ENCODE measurements at places on chromosomes 7 and 10.

GRCh38 chr10:102959360-102959759 is 41.3 kb downstream of the CNNM2 start:
- no peak for DNase-seq

GRCh38 chr7:80868566-80868965 is 50.3 kb downstream of the SEMA3C start:
- DNase-seq = no peak

GRCh38 chr10:93379731-93380575 is 102.2 kb downstream of the MYOF start:
- no peak for DNase-seq

DNA sequence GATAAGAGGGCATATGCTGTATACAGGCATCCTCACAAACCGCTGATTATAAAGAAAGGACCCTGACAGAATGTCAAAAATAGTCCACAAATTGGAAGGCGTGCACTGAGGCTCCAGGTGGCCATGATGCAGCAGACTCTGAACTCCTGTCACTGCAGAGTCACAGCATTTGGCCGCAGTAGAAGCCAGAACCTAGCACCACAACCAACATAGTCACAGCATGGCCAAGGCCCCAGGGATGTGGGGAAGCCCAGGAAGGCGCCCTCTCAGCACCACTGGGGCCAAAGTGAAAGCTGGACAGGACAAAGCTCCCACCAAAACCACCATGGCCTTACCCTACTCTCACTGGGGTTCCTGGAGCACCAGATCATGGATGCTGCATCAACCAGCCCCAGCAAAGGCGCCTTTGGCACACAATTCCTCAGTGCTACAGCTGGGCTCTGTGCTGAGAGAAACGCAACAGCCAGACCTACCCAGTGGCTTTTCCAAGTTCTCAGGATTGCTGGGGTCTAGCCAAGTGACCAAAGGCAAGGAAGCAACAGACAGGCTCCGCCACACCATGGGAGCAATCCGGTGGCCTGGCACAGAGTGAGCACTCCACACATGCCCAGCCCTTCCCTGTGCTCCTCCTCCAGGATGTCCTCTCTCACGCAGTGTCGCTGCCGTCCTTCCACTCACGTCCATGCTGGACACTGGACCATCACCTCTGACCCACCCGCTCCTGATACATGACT is 60.2 kb downstream of the STK17A start:
- DNase-seq = no peak

- no peak for DNase-seq
Observed at GRCh38 chr10:80451132-80451531, 3.0 kb upstream of the TSPAN14 start.

DNA sequence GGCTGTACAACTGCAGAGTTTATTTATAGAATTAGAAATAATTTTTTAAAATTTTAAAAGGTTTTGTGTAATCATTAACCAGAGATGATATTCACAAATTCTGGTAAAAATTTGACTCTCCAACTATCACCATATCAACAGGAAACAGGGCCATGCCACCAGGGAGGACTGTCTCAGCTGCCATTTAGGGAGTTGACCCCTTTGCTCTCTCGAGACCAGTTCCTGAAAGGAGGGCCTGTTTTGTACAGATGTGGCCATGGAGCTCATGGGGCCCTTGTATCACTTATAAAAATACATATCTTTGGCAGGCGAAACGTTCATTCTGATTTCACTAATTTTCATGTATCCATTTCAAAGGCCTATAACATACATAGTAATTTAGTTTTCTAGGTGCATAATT is 20.3 kb downstream of the H2AZ2 start:
- no peak for DNase-seq

DNA sequence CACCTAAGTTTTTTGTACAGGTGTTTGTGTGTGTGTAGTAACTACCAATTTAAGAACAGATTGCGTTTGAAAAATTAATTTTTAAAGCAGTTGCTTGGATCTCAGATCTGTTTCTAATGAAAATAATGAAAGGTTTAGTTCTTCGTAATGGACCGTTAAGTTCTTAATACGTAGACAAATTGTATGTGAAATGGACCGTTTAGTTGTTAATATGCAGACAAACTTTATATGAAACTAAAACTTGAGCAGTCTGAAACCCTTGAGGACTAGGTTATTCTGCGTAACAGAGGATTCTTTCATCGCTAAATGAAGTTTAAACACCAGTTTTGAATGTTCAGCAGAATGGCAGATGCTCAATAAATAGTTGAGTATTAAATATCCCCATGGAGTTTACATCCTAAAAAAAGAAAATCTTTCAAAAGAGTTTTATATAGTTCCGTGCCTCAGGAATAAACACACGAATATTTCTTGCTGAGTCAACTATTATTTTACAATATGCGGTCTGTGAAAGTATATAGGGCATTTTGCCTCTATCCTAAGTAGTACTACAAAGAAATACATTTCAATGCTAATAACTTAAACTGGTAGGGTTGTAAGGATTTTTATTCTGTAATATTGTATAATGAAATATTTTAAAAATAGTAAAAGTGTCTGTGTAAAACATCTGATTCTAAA is 1.2 kb downstream of the DBF4 start:
- no peak for DNase-seq

DNA sequence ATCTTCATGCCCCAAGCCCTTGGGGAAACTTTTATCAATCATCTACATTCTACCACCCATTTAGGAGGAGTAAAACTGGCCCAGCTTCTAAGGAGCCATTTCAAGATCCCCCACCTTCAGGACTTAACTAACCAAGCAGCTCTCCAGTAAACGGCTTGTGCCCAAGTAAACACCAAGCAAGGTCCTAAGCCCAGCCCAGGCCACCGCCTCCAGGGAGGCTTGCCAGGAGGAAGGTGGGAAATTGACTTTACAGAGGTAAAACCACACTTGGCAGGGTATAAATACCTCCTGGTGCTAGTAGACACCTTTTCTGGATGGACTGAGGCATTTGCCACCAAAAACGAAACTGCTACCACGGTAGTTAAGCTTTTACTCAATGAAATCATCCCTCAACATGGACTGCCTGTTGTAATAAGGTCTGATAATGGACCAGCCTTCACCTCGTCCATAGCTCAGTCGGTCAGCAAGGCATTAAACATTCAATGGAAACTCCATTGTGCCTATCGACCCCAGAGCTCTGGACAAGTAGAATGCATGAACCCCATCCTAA is 5.6 kb downstream of the AKR1B15 start:
- no peak for DNase-seq

GRCh38 chr7:144738708-144739314 is 97.0 kb downstream of the TPK1 start:
- DNase-seq = peak; percentile 7

DNA sequence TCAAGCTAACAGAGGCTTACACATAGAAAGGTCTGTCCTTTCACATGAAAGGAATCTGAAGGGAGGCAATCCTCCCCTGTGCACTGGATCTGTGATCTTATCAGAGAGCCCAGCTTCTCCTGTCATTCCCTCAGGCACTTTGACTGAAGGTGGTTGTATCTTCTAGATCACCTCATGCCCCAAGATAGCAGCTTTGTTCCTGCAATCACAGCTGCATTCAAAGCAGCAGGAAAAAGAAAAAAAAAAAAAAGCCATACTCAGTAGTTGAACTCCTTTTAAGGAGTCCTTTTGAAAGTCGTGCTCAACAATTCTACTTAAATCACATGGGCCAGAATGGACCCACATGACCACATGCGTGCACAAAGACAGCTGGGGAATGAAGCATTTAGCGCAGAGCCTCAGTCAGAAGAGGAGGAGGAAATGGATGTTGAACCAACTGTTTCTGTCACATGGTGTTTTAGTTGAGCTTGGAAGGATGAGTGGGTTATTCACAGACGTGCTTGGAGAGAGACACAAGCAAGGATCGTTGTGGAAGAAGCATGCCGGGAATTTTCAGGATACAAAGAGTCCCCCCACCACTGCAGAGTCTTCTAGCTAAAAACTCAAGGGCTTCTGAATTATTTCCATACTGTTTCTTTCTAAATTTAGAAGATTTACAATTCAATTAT is 13.0 kb upstream of the PFKP start:
- no peak for DNase-seq

DNA sequence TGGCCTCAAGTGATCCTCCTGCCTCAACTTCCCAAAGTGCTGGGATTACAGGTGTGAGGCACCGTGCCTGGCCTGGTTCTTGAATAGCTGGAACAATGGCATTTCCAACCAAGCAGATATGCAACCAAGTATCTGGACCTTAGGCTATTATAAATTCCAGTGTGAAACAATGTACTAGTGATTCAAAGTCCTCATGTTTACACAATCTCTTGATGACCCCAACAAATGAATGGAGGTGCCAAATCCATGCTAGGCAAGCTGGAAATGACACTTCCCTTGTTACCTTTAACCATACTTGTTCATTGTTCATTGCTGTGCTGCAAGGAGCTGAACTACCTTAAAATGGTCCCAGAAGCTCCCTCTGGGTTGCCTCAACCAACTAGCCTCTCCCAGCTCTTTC is 282.2 kb upstream of the KLF14 start:
- DNase-seq = no peak

DNA sequence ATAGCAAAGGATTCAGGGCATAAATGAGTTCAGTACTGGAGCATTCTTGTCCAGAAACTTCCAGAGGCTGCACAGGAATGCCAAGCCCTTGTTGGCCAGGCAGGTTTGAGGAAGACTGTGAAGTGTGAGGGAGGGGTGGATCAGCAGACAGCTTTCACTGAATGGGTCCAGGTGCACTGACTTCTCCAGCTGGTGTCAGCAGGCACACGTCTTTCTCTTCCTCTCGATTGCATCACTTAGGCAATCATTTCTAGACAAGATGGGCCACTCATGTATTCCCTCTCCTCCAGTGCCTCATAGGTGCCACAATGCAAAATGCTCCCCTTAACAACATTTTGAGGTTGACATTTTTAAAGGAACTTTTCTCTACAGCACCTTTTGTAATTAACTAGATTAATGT is 15.6 kb upstream of the PLEKHS1 start:
- no peak for DNase-seq

- no peak for DNase-seq
Observed at GRCh38 chr10:104342941-104343411, 4.7 kb upstream of the ITPRIP start.

DNA sequence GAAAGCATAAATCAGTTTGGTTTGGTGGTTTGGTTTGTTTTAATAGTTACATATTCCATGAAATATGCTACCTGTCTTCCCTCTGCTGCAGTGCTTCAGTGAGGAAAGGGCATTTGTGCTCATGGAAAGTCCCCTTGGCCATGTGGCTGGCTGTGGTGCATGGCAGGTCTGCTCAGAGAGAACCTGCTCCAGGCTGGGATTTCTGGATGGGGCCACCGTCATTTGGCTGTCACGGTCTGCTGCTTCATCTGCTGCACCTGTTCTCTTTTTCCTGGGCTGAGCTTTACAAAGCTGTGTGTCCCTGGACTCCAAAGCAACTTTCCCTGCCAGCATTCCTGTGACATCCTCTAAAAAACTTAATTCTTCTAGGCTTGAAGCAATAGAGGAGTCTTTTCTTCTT is 8.9 kb downstream of the CDK14 start:
- DNase-seq = no peak

GRCh38 chr10:84179059-84179710 is 5.6 kb downstream of the GPR15LG start:
- DNase-seq = peak; percentile 78

DNA sequence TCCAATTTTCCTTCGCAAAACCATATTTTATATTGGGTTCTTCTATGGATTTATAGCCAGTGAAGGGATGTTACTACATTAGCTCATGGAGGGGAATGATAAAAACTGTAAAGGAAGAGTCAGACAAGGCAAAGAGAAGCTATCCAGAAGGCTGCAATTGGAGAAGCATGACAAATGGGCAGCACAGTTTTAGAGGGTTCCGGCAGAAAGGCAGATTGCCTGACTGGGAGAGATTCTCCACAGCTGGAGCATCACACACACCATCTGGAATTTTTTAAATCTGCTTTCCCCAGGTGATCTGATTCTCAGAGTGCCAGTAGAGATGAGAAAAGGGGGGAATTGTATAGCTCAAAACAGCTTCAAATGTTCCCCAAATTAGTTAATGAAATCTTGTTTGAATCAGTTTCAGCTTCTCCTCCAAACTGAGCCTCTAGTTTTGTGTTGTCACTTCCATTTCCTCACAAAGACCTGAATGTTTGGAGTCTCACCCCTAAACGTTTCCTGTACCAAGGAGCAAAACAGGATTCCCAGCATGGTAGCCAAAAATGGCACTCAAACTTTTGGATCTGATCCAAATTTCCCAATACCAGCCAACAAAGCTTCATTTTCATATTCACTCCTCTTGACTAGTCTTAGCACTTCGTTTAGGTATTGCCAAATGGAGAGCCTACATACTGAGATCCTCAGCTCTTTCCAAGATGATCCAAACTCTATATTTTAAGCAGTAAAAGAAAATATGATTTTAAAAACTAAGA is 177.5 kb downstream of the HPSE2 start:
- no peak for DNase-seq

- DNase-seq = no peak
Observed at GRCh38 chr10:69567920-69568319, 5.3 kb downstream of the NEUROG3 start.

DNA sequence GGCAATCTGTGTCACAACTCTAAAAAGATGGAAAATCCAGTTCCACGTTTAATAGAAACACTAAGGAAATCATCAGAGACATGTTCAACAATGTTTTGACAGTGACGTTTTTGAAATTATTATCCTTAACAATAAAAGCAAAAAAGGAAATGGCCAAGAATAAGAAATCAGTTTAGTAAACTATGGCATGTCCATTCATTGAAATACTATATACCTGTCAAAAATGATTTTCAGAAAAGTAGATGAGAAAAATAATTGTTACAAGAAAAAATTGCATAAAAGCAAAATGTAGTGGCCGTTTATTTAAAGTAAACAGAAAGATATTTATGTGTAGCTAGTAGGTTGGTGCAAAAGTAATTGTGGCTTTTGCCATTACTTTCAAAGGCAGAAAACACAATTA is 345.4 kb upstream of the NPSR1 start:
- no peak for DNase-seq

- DNase-seq = peak; percentile 5
Observed at GRCh38 chr10:122878799-122879338, 512 bp downstream of the FAM24B start.

- no peak for DNase-seq
Observed at GRCh38 chr7:728602-729001, 1.5 kb upstream of the PRKAR1B start.

DNA sequence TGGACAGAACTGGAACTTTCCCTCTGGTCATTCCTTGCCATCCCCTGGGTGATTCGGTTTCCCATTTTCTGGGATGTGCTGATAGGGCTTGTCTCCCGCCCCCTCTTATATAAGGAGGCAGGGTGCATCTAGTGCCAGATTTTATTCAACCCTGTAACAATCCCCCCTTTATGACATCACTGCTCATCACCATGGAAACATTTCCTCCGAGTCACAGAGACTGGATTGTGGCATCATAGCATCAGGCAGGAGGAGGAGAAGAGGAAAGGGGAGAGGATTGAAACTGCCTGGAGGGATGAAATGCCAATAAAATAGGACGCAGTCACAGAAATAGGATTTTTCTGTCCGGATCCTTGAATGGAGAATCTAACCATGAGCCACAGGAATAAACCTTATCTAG is 25.0 kb downstream of the SORCS3 start:
- no peak for DNase-seq

- DNase-seq = no peak
Observed at GRCh38 chr7:119556436-119556835, 716.5 kb upstream of the KCND2 start.

GRCh38 chr7:26487780-26488515 is 196.3 kb downstream of the SNX10 start:
- no peak for DNase-seq

Data from GM13977 (cell line).